Activated CD4-positive, alpha-beta T cell treated with anti-CD3 and anti-CD28 coated beads, Interleukin-2, amount 50 U/mL, for 1 hour (primary cell): ENCODE measurements at places on chromosomes 4 and X.
A peak's percentile ranks its signal among the peaks of the same experiment; 100 is the strongest.

- DNase-seq = peak; percentile 43
Observed at GRCh38 chr4:70505151-70505748, 13.1 kb upstream of the AMTN start.

GRCh38 chr4:28654618-28655017 lies 1794.0 kb downstream of the STIM2 start:
- no peak for DNase-seq

DNA sequence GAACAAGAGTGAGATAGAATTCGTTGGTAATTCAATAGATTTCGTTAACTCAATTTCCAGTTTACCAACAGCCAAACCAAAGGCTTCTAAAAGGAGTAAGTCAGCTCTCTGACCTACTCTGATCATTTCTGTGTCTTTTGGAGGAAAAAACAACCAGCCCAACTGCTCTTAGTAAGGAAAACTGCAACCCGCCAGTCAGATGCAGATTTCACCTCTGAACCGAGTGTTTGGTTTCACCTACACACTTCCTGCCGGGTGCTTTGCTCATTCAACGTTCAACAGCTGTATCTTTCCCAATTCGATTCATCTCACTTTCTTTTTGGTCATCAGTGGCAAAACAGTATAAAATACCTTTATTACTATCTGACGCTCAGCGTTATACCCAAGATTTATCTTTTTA lies 24.5 kb downstream of the TMSB4X start:
- no peak for DNase-seq

DNA sequence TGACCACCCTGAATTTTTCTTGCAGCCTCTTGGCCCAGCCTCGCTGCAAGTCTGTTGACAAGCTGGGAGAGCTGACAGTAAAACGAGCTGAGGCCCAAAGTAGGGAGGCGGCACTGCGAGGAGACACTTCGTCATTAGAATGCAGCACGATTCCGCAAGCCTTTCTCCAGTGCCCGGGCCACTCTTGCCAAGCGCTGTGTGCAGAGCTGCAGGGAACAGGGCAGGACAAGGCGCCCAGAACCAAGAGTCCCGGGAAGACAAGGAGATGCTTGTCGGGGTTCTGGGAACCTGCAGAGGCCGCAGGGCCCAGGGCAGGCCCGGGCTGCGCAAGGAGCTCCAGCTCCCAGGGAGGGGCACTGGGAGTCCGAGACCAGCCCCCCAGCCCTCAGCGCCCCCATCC lies 187.1 kb downstream of the BCOR start:
- no peak for DNase-seq

DNA sequence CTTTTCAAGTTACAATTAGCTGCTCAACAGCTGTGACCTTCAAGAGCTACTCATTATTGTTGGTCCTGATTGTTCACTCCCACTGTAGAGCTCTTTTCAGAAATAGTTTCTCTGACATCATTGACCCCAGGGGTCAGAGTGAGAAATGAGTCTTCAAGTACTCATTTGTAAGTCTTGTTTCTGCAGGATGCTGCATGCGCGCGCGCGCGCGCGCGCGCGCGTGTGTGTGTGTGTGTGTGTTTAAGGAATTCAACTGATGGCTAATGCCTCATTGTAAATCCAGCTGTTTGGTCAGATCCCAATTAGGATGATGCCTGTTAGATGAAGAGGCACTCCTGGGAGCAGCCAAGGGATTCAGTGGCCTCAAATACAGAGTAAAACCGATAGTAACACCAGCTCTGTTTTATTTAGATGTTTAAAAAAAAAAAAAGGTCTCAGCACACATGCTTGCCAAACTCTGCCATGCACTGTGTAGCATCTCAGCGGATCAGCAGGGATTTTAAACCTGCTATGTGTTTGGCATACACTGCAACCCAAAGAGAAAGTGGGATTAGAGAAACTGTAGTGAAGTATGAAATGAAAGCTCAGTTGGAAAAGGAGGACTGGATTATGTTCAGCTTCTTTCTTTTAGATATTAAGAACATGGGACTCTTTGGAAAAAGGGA lies 332.3 kb downstream of the ADGRL3 start:
- DNase-seq = no peak

- DNase-seq = no peak
Observed at GRCh38 chr4:152309418-152309817, 226.5 kb downstream of the FBXW7 start.

- DNase-seq = no peak
Observed at GRCh38 chrX:51361251-51361650, 28.6 kb downstream of the NUDT10 start.

DNA sequence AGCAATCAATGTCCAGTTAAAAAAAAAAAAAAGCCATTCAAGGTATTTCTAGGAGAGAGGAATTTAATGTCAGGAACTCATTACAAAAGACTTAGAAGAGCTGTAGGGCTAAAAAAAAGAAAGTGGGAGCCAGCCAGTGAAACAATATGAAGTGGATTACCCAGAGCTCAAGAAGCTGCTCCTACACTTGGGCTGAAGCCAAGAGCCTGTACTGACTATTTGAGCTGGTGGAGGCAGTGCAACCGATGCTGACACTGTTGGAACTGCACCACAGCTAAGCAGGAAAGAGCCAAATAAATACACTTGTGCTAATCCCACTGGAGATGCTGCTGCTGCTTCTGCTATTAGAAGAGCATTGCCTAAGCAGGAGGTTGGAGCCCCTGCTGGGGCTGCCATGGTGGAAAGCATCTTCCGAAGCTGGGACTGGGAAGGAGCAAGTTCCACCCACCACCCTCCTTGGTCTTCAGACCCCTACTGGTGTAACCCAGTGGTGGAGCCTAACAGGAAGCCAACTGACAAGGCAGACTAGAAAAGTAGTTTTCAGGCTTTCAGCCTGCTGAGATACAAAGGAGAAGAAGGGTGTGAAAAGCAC lies 65.4 kb downstream of the CXXC4 start:
- DNase-seq = no peak

GRCh38 chr4:5133201-5133600 lies 81.9 kb downstream of the STK32B start:
- no peak for DNase-seq

GRCh38 chrX:41031256-41031967 lies 53.8 kb upstream of the USP9X start:
- no peak for DNase-seq

DNA sequence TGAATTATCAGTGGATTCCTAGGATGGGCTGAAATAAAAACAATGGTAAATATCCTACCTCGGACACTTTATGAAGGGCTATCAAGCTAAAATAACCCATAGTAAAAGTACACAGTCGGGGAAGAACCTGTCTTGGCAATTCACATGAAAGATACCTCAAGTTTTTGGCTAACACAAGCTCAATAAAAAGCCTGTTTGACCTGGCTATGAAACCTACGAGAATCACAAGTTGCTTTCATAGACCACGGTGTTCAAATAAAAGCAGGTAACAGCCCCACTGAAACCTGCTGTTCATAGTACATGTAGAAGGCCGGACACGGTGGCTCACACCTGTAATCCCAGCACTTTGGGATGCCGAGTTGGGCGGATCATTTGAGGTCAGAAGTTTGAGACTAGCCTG lies 12.3 kb downstream of the RLIM start:
- no peak for DNase-seq

DNA sequence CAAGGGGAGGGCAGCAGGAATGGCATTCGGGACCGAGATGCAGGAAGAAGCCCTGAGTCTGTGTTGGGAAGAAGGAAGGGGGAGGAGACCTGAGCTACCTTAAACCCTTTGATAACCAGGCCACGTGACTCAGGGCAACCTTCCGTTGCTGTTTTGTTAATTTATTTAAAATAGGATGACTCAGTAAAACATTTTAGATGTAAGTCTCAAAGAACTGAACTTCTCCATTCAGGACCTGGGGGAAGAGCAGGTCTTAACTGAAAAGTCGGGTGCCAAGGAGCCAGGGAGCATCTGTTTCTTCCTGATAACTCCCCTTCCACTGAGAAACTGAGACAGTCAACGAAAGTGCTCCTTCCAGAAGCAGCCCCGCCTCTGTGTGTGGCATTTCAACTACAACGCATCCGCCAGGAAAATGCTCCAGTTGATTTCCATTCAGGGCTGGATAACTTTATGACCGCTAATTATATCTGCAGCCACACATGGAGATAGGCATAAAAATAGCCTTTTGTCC lies 88.0 kb downstream of the IRF2 start:
- no peak for DNase-seq

DNA sequence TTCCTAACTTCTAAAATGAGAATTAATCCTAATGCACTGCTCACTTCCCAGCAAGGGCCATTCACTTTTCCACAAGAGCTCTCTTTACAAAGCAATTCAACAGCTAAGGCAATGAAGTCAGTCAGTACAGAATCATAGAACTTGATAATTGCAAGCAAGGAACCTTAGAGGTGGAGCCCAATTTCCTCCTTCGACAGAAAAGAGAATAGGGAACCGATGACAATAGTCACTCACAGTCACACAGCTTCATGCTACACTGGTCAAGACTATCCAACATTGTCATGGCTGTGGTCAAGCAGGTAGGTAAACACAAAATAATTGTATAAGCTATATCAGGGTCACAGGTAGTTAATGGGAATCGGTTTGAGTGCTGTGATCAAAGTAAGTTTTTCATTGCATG lies 90.0 kb downstream of the ELOVL6 start:
- DNase-seq = no peak

DNA sequence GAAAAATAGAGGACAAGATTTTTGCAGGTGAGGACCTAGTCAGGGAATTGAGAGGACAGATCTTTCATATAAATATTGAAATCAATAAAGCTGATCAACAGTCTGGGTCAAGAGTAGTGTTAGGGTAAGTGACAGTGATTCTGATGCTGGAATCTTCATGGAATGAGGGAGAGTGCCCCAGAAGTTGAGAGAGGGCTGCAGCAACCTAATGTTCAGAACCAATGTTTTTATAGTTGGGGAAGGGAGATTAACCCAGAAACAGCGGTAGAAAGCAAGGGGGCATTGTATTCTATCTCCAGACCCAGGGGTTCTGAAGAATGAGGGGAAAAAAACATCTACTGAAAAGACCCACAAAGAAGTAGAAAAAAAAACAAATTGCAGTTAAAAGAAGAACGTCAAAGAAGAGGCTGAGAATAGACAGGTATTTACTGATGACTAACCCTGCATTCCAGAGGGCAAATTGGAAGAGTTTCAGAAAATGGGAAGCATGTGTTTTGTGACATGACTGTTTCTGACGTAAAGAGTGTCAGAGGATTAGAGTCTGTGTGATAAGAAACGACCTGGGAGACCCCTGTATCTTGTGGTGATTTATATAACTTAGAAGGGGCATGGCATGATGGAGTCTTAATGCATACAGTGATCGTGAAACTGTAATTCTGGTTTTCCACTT lies 819.6 kb upstream of the EPHA5 start:
- DNase-seq = no peak

DNA sequence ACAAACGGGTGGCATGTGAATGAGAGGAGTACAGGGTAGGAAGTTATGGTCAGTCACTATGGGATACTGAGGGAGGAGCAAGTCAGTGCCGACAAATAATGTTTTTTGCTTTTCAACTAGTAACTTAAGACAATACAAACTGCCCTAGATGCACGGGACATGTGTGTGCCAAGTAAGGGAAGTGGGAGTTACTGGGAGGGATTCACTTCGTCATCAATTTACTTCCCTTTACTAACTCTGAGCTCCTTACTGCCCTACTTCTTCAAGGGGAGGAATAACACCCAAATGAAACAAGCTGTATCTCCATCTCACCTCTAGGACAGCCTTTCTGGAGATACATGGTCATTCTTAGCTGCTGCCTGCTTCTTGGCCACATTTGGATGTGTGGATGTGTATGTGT lies 97.7 kb downstream of the DGKK start:
- no peak for DNase-seq

DNA sequence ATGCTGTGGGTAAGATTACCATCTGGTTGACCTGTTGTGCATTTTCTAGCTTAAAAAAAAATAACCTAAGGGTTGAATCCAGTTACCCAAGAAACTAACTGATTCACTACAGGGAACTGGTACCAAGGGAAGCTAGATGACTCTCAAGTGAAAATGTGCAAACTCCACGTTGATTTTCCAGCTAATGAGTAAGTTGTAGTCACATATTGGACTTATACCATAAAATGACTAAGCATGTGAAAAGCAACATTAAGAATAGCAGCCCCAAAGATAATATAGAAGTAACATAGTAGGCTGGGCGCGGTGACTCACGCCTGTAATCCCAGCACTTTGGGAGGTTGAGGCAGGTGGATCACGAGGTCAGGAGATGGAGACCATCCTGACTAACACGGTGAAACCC lies 270.9 kb downstream of the SPRY1 start:
- no peak for DNase-seq

DNA sequence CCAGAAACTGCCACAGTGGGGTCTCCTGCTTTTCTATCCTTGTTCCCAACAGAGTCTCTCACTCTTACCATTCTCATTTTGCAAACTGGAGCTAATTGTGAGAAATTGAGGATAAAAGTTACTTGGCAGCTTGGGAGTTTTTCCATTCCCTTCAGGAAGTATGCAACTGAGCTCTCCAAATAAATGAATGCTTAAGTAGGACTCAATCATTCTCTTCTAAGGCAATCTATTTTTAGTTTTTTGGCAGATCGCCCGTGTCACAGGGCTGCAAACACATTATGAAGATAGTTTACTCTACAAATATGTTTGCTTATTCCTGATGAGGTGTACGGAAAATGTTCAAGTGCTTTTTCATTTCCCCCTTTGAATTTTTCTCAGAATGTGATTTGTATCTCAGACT lies 5.3 kb downstream of the ASB11 start:
- DNase-seq = no peak

GRCh38 chrX:133171962-133172708 lies 46.0 kb downstream of the TFDP3 start:
- no peak for DNase-seq

DNA sequence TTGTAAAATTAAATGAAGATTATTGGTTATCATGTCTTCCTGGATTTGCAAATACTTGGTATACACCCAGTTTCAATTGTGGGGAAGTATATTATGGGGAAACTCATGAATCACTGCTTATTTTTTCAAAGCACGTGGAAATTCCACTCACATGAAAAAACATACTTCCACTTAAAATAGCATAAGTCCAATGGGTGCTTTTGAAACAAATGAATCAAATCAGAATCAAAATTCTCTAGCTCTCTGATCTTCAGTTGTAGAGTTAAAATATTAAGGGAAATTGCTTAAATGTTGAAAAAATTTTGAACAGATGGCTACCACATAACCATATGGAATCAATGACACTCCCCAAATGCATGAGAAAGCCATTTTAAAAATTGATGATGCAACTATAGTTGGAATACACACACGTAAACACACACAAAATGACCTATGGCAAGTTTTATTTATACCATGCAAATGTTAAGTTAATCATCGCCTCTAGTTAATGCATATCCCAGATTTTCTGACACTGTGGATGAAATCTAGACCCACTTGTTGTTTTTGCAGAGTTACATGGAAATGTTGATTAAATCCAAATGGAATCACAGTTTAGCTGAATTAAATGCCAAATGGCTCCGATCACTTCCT lies 93.2 kb downstream of the ARSF start:
- DNase-seq = no peak

DNA sequence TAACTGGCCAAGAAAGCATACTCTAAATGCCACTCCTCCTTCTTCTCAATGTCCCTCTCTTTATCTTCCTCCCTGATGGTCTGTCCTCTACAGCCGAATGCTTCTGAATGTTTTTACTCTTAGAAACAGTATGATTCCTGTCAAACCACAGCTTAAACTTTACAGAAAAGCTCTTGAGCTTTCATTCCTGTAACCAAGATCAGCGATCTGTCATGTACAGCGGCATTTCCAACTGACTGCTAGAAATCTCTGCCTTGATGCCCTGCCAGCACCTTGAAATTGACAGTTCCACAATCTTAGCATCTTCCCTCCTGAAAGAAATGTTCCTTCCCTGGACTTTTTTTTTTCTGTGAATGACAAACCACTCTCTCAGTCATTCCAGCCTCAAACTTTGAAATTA lies 11.5 kb upstream of the GATB start:
- no peak for DNase-seq

GRCh38 chrX:24619647-24620046 lies 27.5 kb downstream of the PCYT1B start:
- no peak for DNase-seq
